ENCODE measurements at places on chromosomes 11 and 22. TPM values are rescaled to one million over a fixed set of nuclear protein-coding genes. Genes with fewer than 3 reads are reported as not detected.

DNA sequence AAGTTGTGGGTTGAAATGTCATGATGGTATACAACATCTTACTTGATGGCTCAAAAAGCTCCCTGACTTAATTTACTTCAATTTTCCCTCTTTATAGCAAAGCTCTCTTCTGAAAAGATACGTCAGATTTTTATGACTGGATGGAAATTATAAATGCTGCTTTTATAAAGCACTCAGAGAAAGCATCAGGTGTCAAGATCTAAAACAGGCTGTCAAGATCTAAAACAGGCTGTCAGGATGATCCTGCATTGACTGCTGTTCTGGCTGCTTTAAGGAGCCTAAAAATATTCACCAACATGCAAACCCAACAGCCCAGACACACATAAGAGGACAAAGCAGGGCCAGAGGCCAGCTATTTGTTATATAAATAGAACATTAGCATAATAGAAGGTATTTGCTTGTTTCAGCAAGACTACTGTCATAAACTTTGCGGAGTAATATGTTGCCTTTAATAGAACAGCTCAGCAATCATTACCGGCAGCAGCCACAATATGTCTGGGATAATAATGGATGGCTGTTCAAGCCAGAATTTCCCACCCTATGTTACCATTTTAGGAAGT lies 77.3 kb upstream of the ANO5 start:
- no peak for DNase-seq

- no peak for DNase-seq
These were observed 9.7 kb downstream of the PATE3 start for GRCh38 chr11:125797641-125798040.

DNA sequence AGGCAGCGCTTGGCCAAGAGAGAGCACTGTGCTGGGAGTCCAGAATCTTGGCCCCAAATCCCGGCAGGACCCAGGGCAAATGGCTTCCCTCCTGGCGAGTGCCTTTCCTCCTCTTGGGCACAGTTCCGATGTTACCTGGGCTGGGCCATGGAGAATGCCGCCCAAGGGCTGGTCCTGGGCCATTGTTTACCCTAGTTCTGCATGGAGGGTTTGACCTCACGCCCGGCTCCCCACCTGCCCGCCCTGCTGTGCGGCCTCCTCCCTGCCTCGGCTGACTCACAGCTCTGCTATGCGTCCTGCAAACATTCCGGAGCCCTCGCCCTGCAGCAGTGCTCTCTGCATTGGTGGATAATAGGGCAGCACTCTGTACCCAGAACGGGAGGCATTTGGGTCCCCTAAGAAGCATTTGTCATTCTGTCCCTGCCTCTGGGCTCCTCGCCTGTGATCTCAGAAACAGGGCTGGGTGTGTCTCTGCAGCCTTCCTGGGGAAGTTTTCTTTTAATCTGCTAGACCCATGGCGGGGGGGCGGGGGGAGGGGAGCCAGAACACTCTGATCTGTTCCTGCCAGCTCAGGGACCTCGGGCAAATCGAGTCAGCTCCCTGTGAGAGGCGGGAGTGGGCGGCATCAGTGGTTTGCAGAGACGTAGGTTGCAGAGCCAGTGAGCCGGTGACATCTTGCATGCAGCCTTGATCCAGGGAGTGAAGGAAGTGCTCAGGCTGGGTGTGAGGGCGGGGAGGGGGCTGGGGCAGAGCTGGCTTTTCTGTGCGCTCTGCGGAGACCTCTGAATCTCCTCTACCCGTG lies 32.9 kb upstream of the SMIM38 start:
- DNase-seq, result peak; percentile 85

The PARVG gene
- not detected for total RNA-seq

The DEAF1 gene
- total RNA-seq, result 26.9 TPM

The CNTF gene
- 2.0 TPM for total RNA-seq

DNA sequence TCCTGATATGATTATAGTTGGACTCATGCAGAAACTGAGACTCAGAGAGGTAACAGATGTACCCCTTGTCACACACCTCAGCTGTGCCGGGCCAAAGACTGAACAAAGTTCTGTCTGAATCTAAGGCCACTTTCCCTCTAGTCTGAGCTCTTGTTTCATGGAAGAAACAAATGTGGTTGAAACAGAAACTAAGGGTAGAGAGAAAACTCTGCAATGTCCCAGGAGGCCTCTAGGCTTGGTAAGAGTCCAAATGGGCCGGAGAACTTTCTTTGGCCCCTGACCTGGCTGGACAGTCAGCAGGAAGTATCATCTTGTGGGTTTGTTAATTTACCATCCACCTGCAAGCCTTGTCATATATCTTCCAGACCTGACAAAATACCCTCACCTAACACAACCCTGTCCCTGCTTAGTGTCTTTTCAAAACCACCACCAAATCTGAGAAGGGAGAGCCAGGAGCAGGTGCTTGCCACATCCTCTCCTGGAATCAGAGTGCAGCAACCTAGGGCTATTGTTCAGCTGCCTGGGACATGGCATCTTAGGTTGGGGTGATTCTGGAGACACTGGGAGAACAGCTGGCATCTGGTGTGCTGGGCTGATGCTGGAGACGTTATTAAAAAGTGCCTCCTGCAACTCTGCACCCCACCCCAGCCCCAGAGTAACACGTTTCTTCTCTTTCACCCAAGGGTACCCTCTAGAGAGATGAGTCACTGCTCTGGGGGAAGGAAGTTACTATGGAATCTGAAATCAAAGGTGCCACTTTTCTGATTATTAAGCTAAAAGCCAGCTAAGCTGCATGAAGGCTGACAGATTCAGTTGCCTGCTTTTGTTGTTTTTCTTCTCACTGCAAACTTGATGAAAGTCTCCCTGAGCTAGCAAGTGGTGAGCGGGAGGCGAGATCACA lies 126.3 kb upstream of the TIMP3 start:
- DNase-seq, result no peak

The TAGLN gene
- total RNA-seq, result 12.4 TPM

The CD3E gene
- total RNA-seq, result not detected

Data from bronchial epithelial cell (primary cell).